NCI-H1436 (cell line): ENCODE measurements at places on chromosomes 13 and 19.
A peak's percentile ranks its signal among the peaks of the same experiment; 100 is the strongest.

DNA sequence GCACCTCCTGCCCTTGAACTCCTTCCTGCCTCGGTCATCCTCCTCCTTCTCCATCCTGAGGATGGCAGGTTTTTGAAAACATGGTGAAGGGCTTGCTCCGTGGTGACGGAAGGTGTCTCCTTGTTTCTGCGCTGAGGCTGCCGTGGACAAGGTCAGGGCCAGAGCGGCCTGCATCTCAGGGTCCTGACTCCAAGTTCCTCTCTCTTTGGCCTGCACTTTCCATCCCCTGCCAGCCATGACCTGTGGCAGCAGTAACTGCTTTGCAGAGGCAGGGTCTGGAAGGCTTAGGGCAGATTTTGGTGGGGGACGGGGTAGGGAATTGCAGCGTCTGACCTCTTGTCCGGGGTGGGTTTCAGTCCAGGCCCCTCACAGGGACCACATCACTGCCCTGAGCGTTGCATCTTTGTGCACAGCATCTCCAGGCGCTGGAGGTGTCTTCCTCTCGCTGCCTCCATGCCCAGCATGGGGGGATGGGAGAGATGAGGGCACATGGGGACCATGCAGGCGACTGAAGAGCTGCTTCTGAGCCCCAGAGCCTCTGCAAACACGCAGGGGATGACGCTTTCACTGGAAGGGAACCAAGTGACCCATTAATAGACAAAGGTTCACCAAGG lies 216.8 kb downstream of the TEX29 start:
- no peak for DNase-seq

DNA sequence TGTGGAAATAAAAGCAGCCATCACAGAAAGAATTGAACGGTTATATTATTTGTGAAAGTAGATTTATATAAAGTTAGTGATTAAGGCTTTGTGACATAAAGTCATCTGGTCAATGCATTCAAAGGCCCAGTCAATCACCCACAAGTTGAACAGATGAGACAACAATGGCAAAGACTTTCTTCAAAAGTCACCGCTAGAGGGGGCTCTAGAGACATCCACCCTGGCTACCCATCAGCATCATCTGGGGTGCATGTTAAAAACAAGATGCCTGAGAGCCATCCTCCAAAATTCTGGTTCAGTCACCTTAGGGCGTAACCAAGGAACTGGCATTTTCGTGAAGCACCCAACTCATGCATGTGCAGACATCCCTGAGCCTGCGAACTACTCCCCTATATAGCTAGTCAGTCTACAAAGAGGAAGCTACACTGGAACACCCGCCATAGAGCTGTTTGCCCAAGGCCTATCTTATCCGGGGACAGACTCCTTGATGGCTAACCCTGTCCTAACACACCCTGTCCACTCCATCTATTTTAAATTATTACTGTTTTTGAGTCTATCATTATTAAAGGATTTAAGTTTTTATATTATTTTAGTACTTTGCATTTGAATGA lies 970.5 kb downstream of the UQCRFS1 start:
- DNase-seq, result peak; percentile 23

DNA sequence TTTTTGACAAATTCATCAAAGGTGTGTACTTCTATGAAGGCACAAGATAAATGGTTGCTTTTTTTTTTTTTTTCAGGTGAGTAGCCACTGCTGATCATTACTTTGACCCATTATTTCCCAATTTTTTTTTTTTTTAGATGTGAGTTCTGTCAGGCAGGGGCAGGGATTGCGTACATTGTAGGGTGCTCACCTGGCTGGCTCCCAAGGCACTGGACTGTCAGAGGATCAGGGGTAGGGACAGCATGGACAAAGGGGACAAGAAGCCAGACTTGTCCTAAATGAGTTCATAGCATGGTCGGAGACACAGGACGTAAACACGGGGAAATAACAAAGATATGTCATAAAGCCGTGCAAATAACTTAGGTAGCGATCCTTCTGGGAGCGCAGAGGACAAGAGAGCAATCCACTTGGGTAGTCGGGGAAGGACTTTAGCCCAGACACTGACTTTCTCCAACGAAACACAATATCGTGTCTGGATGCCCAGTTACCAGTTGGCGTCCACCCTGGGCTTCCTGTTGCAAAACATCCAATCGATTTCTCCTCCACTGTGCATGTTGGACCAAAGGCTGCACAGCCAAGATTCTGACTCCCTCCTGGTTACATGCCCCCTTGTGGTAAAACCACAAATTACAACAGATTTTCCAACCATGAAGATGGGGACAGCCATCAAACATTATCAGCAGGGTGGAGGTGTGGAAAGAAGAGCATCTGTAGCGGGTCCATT lies 27.5 kb upstream of the KATNAL1 start:
- DNase-seq, result no peak

DNA sequence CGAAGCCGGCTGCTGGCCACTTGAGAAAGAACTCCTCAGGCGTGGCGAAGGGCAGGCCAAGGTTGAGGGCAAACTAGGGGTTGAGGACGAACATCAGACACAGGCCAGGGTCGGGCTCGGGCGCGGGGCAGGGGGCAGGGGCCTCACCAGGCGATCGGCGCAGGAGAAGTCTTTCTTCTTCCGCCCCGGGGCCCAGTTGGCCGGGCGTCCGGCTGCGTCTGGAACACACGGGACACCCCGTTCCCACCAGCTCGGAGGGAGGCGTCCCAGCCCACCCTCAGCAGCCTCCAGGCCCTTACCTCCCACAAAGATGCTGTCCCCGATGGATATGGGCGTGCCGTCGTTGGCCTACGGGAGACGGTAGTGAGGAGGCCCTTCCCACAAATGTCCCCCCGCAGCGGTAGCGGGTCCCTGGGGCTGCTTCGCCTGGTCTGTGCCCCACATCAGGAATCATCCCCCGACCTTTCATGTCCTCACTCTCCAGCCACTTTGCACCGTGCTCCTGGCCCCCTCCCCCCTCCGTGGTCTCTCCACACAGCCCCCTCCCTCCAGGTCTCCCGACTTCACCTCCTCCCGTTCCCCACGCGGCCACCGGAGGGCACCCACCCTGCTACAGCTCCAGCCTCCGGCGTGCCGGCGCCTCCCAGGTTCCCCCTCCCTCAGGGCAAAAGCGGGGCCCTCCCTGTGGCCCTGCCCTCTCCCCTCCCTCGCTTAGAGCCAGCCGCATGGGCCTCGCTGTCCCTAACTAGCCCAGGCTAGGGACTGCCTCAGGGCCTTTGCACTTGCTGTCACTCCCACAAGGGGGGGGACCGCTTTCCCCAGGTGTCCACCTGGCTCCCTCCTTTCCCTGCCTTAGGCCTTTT lies 4.8 kb downstream of the PNKP start:
- DNase-seq, result no peak

- no peak for DNase-seq
Observed at GRCh38 chr19:30662211-30662861, 290.2 kb downstream of the ZNF536 start.

GRCh38 chr19:6551091-6551490 lies 20.3 kb downstream of the TNFSF9 start:
- no peak for DNase-seq

GRCh38 chr13:100546713-100547405 lies 41.7 kb downstream of the GGACT start:
- no peak for DNase-seq

- peak; percentile 23 for DNase-seq
Observed at GRCh38 chr13:25171517-25172302, at the start of gene AMER2. Gene AMER2, minus strand, starts transcription at chr13:25172288. Its CDS starts 669 bp downstream, at chr13:25171619.

DNA sequence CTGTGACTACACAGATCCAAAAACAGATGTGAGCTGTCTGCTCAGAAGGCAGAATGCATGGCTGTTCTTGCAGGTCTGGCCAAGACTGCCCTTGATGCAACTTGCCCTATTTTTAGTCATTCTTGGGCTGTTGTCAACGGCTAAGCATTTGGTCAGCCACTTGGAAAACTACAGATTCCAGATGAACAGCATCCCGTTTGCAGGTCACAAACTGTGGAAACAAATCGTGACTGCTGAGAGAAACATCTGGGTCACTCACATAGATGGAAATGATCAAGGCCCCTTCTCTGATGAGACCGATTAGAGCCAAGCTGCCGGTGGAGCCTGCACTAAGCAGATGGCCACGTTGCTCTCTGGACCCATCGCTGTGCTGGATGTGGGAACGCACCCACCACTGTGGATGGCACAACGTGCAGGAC lies 15.4 kb upstream of the METTL21C start:
- DNase-seq, result no peak

GRCh38 chr19:15075806-15076205 lies 6.2 kb upstream of the OR1I1 start:
- no peak for DNase-seq

DNA sequence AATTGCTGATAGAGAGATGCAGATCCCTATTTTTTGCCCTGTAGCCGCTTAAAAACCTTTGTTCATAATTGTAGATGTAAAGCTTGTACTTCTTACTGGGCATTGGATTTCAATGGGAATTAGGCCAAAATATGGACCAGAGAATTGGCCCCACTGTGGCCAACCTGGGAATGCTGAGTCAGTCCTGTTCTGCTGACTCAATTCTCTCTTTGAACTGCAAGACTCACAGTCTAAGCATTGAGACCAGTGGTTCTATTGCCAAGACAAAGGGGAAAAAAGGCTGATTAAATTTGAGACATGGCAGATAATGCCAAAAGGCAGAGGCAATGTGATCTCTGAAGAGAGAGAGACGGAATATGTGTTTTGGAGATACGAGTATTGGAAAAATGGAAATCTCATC lies 72.5 kb upstream of the UBL3 start:
- no peak for DNase-seq

DNA sequence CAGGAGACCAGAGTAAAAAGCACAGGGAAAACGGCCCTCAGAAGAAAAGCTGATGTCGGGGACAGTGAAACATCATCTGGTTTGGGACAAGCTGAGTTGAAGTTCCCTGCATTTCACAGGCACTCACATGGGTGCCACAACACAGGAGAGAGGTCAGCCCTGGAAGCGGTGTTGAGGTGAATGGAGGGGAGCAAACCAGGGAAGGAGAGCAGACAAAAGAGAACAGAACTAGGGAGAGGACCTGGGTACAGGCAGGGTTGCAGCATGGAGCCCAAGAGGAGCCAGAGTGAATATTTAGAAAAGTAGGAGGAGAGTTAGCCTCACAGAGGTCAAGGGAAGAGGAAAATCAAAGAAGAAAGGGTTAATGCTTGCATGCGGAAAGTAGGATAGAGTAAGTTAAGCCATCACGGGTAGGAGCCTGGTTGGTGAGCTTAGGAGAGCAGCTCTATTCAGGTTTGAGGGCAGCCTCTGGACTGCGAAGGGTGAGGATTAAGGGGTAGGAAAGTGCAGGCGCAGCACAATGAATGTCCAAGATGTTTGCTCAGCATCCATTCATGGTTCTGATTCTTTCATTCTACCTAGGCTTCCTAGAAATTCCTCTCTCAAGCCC lies 15.5 kb downstream of the FAM216B start:
- no peak for DNase-seq

- no peak for DNase-seq
Observed at GRCh38 chr13:52345631-52346251, 60.2 kb downstream of the THSD1 start.

- no peak for DNase-seq
Observed at GRCh38 chr13:61247149-61247936, 168.3 kb downstream of the PCDH20 start.

GRCh38 chr19:31708520-31708919 lies 359.3 kb upstream of the TSHZ3 start:
- no peak for DNase-seq

GRCh38 chr19:20325151-20325550 lies 158.1 kb downstream of the ZNF486 start:
- no peak for DNase-seq

- no peak for DNase-seq
Observed at GRCh38 chr13:112964971-112965492, 4.0 kb upstream of the MCF2L start.

GRCh38 chr19:12133069-12133468 lies 7.1 kb downstream of the ZNF20 start:
- no peak for DNase-seq

DNA sequence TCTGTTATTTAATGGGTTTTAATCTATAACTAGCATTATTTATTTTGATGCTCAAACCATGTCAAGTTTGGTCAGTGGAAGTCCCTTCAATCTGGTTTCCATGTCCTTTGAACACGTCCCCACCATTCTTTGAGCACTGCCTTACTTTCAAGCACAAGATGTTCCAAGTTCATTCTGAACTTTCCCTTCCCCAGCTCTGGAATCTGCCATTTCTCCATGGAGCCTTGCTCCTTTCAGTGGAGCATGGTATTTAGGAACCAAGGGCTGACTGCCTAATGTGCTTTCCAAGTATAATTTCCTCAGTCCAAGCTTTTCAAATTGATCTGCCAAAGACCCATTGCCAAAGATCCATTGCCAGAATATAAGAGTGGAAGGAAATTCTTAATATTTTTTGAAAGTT lies 1.1 kb upstream of the ZNF546 start:
- DNase-seq, result no peak

GRCh38 chr13:43933378-43933777 lies 53.7 kb downstream of the LACC1 start:
- DNase-seq, result no peak

GRCh38 chr19:58277748-58278540 lies 811 bp upstream of the ZNF8 start:
- no peak for DNase-seq

DNA sequence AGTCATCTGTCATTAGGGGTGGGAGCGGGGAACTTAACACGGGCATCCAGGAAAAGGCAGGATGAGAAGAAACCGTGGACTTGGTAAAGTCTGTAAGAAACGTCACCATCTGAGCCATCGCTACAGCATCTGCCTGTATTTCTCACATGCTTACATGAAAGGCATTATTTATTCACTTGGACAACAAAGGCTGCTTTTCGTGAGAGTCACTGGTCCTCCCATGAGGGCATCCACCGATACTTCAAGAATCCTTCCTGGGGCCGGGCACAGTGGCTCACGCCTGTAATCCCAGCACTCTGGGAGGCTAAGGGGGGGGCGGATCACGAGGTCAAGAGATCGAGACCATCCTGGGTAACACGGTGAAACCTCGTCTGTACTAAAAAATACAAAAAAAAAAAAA lies 16.1 kb downstream of the ZNF446 start:
- no peak for DNase-seq

GRCh38 chr19:51887522-51888498 lies at the start of gene ZNF577:
Gene ZNF577, minus strand, starts transcription at chr19:51887951. Its CDS starts 7,569 bp downstream, at chr19:51880382.
- DNase-seq, result no peak

- DNase-seq, result no peak
Observed at GRCh38 chr13:102686024-102686423, 8.8 kb downstream of the METTL21C start.

GRCh38 chr13:39655041-39655568 lies 357 bp upstream of the COG6 start:
- no peak for DNase-seq

DNA sequence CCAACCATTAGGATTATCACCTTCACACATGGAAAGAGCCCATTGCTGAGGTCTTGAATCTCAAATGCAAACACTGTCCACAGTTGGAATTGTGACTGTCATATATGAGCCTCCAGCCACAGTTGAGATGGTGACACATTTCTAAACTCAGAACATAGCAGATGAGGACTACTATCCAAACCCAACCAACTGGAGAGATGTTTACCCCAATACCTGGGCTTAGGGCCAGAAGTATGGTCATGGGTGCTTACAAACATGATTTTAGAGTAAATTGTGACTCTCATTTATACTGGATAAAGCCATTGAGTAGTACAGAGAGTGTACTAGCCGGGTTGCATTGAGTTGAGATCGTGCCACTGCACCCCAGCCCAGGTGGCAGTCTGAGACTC lies 14.0 kb upstream of the ZNF681 start:
- DNase-seq, result no peak

- peak; percentile 86 for DNase-seq
Observed at GRCh38 chr19:43798546-43799409, 3.5 kb downstream of the LYPD5 start.

- peak; percentile 19 for DNase-seq
Observed at GRCh38 chr13:40069173-40070044, 413.9 kb downstream of the COG6 start.

- no peak for DNase-seq
Observed at GRCh38 chr13:76992548-76993001, 694 bp downstream of the CLN5 start.
